ENCODE measurements at places on chromosomes 7 and 10. TPM values are rescaled to one million over a fixed set of nuclear protein-coding genes. Genes with fewer than 3 reads are reported as not detected.

HOXA10 gene
- 4.2 TPM for polyA plus RNA-seq

CYP3A4 gene
- not detected for polyA plus RNA-seq

ETV1 gene
- not detected for polyA plus RNA-seq

AKR1C8 gene
- not detected for polyA plus RNA-seq

BTBD16 gene
- polyA plus RNA-seq, result not detected

OPN1SW gene
- not detected for polyA plus RNA-seq

Measured in immature natural killer cell (primary cell).